ENCODE measurements at places on chromosomes 6 and 20.

DNA sequence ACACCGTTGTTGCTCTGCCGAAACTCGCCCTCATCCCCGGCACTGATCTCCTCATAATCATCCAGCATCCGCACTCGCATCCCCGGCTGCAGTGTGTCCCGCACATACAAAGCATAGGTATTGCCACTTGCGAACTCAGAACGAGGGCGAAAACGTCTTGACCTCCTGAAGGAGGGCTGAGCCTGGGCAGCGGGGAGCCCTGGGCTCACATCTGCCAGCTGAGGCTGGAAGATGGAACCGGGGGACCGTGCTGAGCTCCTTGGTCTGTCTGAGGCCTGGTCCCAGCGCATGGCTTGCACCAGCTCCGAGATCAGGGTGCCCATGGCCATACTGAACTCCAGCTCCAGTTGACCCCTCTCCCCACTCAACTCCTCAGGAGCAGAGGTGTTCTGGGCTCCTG, 2.7 kb downstream of the CUL7 start:
- no peak for DNase-seq

- DNase-seq, result no peak
Observed at GRCh38 chr6:6057442-6058053, 50.8 kb upstream of the NRN1 start.

DNA sequence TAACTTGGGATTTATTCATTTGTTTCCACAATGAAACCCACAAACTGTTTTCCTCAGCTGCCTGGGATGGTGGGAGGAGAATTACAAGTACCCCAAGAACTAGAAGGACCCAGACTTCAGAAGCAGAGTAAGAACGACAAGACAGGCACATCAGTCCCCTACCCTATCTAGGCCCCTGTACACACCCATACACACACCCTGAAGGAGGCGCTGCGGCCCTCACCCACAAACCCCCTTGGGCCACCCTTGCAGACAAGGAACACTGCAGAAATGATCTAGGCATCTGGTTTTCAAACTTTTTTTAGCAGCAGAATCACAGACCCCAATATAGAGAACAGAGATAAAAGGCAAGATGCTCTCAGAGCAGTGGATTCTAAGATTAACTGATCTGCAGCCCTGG, 55.0 kb downstream of the TRERF1 start:
- no peak for DNase-seq

GRCh38 chr6:22653980-22654610, 84.7 kb downstream of the HDGFL1 start:
- no peak for DNase-seq

DNA sequence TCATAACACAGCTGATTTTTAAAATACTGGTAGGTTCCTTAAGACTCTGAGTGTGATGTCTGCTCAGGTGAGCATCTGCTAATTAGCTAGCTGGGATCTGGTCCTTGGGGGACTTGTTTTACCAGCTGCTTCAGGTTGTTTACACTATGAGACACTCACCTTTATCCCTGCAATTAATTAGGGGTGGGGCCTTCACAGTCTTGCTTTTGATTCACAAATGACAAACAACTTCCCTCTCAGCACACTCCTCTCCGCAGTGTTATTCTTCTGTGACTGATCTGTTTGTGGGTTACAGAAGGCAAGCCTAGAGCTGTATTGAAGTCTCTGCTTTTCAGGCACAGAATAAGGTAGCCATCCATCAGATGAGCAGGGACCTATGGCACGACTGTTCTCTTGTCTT, 62.0 kb upstream of the CD83 start:
- no peak for DNase-seq

GRCh38 chr6:30006170-30007131, 54.6 kb upstream of the POLR1H start:
- peak; percentile 27 for DNase-seq

GRCh38 chr6:107820338-107821261, 3.5 kb downstream of the SCML4 start:
- DNase-seq, result peak; percentile 53

GRCh38 chr6:53986165-53986720, 125.0 kb upstream of the MLIP start:
- DNase-seq, result peak; percentile 65

DNA sequence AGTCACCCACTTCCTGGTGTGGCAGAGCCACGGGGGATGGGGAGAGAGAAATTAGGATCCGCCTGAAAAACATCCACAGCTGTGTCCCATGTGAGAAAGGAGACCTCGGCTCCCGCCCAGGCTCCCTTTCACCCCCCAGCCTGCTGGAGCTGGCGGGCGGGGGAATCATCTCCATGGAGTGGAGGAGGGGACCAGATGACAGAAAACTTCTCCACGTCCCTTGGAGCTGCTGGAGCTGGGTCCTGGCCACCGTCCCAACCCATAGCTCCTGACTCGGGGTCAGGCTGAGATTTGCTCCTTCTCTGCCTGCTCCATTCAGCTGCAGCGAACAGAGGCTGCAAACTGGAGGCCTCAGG, 113.8 kb downstream of the CEBPB start:
- DNase-seq, result peak; percentile 76

DNA sequence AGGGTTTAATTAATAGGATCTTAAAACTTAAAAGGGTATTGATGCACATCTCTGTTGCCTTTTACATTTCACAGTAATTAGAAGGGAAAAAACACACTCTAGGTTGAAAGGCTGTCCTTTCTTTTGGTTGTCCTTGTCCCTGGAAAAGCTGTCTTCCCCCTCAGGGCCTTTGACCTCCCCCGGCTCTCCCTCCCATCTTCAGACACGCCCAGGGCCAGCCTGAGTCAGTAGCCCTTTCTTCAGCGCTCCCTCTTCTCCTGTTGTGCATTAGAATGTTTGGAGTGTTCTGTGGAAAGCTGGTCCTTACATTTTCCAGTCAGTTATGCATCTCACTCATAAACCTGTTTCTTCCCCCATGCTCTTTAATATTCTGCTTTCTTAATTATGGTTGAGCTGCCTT, 157.0 kb downstream of the MTHFD1L start:
- no peak for DNase-seq

- no peak for DNase-seq
Observed at GRCh38 chr20:58923117-58923712, 57.8 kb upstream of the NELFCD start.

DNA sequence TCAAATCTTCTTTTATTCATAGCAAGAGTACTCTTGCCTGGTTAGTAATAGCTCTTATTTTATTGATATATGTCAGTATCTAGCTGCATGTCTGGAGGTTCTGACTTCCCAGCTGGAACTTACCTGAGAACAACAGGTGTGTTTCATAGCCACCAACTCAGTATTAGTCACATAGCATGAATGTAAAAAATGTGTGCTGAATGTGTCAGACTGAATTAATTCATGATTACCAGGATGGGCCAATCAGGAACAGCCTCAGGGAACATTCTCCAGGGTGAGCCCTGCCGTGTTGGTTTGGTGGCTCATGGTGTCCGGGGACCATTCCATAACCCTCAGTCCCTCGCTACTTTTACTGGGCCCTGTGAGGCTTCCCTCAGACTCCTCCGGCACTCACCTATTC, 99.7 kb downstream of the TULP4 start:
- no peak for DNase-seq

GRCh38 chr20:63368151-63368550, 7.0 kb upstream of the CHRNA4 start:
- no peak for DNase-seq

GRCh38 chr6:119322034-119322433, 27.5 kb downstream of the MAN1A1 start:
- no peak for DNase-seq

- no peak for DNase-seq
Observed at GRCh38 chr20:56636716-56637115, 7.6 kb downstream of the TFAP2C start.

DNA sequence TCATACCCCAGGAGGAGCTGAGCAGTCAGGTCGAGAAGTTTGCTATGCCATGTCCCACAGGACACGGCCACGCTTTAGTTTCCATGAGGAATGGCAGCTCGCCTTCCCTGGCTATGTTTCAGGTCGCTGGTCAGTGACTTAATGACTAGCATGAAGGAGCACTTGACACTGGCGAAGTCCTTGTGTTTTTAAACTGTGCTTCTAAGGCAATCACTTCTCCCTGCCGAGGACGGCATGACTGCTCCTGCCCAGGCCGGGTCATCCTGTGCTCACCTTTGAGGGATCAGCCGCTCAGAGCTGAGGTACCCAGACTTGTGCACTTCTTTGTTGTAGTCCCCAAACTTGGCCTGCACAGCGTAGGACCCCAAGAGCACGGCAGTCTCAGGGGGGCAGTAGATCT, 34.1 kb downstream of the EZR start:
- no peak for DNase-seq

- DNase-seq, result no peak
Observed at GRCh38 chr20:53734006-53734688, 140.5 kb upstream of the ZNF217 start.

GRCh38 chr6:27863962-27864905, 48.0 kb downstream of the OR2B2 start:
- DNase-seq, result peak; percentile 51

Measured in right hindlimb (tissue), 1 donor.